Activated CD4-positive, CD25-positive, alpha-beta regulatory T cell treated with anti-CD3 and anti-CD28 coated beads, Interleukin-2, amount 50 U/mL, for 16 hours (primary cell): ENCODE measurements at places on chromosomes 4 and X.

DNA sequence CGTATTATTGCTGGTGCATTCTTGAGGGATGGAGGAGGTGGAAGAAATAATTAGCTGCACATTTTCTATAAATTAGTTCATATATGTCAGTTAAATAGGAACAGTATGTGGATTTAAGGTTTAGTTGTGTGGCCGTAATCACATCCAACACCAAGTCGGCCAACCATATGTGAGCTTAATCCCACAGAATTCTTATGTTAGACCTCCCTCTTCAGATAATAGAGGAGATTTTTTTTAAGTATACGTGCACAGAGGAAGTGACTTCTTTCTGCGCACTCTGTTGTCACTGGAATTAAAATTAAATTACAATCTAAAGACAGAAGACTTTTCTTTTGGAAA is 2.1 kb downstream of the SEPTIN11 start:
- no peak for DNase-seq

- DNase-seq: no peak
These were observed 44.2 kb downstream of the ZNF185 start for GRCh38 chrX:152942077-152942442.

DNA sequence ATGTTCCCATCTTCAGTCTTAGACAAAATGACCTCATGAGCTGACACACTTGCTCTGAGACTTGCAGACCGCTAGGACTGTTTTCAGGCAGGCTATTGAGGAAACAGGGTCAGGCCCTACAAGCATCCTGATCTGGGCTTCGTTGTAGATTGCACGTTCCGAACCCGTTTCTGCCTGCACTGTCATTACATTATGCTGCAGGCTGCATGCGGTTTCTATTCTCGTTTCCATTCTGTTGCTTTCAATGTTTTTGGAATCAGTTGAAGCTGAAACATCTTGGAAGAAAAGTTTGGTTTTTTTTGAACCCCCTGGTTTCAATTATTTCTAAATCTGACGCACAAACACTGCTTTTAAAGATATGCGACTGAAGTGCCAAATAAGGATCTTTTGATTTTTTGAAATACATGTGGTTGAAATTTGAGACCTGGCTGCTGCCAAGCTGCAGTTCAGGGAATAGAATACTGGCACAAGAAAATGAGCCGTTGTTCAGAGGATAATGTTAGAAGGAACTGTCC is 716.1 kb upstream of the INTU start:
- no peak for DNase-seq

DNA sequence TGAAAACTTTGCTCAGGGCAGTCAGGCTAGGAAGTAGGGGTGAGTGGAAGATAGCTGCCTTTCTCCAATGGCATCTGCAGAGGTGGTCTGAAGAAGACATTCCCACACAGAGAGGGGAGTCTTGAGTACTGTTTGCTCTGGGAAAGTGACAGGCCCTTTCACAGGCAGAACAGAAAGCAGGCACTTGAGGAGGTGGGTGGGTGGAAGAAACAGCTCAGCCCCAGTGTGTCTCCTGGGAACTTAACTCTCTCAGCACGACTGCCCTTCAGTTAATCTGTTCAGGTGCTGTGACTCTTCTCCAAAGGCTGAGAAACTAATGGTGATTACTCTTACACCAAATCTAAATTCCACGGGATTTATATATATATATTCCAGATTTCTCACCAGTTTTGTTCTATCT is 28.3 kb downstream of the ENOPH1 start:
- DNase-seq: no peak

- no peak for DNase-seq
These were observed 74.3 kb downstream of the RBM47 start for GRCh38 chr4:40555176-40555900.

DNA sequence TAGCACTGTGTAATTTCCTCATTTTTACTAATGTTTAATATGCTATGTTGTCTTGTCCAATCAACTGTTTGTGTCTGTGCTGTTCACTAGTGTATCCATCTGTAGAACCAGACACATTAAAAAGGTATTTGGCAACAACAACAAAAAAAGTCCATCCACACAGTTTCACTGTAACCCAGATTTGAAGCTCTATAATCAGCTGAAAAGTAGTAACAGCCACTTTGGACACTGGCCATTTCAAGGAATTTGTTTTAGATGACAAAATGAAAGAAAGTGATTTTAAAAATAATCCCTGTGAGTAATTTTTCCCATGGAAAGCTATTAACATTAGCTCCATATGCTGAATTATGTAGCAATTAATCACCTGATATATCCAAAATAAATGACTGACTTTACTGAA is 2.2 kb upstream of the FBXL5 start:
- no peak for DNase-seq

- DNase-seq: no peak
These were observed 417.4 kb downstream of the PACRGL start for GRCh38 chr4:21117541-21118180.

- DNase-seq: no peak
These were observed 15.7 kb downstream of the PGAM4 start for GRCh38 chrX:77953708-77954107.

DNA sequence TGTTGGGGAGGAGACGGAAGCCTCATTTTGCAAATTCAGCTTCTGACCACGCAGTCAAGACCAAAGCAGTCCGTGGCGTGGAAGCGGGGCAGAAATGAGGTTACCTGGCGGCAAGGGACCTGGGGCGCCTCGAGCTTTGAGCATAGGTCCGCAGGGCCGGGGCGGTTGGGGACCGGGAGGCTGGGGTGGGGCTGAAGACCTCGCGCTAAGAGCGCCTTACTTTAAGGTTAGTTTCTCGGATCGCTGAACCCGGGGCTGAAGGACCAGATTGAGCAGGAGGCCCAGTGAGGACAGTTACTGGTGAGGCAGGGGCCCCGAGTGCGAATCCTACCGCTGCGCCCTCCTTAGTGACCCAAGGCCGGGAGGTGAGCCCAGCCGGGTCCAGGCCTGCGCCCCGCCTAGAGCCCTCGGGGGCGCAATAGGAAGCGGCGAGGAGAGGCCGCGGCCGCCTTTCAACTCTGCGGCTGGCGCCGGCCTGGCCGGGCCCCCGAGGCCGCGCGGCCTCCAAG is 7.5 kb downstream of the MSX1 start:
- DNase-seq: no peak

GRCh38 chr4:101328063-101328602 is 19.2 kb downstream of the PPP3CA start:
- DNase-seq: no peak

DNA sequence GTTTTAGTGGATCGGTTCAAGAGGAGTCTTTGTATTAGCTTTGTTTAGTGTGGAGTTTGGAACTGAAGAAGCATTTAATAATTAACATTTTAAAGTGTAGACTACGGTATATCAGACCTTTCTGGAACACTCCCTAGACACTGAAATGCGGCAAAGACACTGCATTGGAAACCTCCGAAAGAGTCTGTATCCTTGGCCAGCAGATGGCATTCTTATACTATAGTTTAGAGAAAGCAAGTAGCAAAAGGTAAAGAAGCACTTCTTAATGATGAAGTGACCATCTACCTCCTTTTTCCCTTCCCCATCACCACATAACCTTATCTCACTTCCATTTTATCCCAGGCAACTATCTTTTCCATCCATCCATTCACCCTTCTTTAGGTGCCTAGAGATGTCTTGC is 7.6 kb downstream of the FABP2 start:
- DNase-seq: no peak

DNA sequence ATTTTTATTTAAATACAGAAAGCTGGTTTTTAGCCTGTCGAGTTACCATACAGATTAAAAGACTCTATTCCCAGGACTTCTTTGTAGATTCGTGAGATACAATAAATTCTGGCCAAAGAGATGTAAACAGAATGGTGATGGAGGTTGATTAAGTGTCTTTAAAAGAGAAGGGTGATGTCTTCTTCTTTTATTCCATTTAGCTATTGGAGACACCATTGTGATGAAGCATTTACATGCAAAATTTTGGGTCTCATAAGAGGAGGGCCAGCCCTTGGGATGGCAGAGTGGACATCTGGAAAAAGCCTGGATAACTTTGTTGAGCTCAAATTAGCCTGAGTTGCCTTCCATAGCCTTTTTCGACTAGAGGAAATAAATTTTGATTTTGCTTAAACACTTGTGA is 21.6 kb upstream of the PCDH10 start:
- no peak for DNase-seq

GRCh38 chr4:26907731-26908599 is 47.3 kb downstream of the STIM2 start:
- no peak for DNase-seq

DNA sequence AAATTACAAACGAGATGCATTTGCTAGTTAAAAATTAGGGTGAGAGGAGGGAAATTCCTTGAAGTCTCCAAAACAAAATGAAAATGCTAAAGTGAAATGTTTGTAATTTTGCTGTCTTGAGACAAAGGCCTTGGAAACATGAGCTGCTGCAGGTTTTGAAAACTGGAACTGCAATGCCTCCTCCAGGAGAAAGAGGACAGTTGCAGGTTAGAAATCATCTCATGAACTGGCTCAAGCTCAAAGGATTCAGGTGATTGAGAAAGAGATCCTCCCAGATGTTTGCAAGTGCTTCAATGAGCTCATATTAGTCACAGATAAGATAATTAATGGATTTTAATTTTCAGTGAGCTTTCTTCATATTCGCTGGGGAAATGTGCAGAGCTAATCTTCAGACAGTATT is 32.4 kb downstream of the SMPX start:
- no peak for DNase-seq

GRCh38 chr4:156971676-156972378 is at the start of gene PDGFC:
Gene PDGFC (minus strand): TSS chr4:156971799. CDS start chr4:156970903, 896 bp downstream.
- DNase-seq: no peak

DNA sequence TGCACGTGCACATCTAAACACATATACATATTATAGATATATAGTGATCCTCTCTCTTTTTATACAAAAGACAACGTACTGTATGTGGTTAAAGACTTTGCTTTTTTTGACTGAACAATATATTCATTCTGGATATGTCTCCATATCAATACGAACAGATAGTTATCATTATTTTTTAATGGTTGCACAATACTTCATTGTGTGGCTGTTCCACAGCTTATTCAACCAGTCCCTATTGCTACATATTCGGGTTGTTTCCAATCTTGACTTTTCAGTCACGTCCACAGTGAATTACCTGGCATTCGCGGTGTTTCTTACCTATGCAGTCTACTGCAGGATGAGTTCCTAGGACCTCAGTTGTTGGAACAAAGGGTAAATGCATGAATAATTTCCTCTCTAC is 53.1 kb downstream of the FGFBP1 start:
- no peak for DNase-seq

DNA sequence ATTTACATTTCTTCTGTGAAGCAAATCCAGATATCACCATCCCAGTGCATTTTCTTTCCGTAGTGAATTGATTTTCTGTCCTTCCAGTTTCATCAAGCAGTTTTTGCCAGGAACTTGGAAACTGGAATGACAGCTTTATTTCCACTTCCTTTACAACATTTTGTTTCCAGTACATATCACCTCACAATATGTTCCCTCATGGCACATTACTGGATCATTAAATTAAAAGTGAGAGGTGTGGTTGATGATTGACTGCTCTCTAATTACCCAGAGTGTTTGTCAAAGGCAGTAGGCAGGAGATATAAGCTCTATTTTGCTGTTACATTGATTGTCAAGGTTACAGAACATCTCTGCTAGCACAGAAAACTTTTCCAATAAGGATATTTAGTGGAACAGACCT is 22.3 kb upstream of the ACE2 start:
- no peak for DNase-seq

DNA sequence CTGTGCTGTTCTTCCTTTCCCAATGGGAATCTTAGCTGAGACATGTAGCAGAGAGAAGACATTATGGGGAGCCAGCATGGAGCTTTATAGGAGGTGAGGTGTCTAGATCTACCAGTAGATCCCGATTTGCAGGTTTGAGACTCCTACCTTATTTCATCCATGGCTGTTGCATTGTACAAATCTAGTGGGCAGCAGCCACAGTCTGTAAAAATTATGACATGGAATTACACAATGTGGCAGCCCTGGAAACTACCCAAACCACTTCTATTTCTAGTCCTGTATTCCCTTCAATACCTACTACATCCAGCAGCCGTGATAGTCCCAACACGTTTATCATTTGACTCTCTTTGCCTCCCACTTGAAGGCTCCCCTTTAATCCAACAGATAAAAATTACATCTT is 8.1 kb downstream of the ATP7A start:
- DNase-seq: no peak

GRCh38 chrX:140724736-140725135 is 15.2 kb downstream of the LINC00632 start:
- no peak for DNase-seq

DNA sequence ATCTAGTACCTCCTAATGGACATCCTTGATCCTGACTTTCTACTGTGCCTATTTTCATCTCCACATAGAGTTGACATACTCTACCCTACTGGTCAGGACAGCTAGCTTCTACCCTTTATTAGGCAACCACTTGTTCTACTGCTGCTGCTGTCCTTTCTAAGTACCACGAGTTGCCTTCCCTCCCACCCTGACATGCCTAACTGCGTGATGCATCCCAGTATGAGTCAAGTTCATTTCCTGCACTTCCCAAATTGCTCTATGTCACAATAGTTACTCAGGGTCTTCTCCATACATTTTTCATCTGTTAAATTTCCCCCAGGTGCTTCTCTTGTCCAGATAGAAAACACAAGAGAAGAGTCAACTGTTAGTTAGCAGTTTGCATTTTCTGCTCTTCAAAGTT is 133.4 kb downstream of the TBC1D19 start:
- DNase-seq: no peak

- no peak for DNase-seq
These were observed 1.4 kb downstream of the VEGFD start for GRCh38 chrX:15382813-15383212.

- no peak for DNase-seq
These were observed 211.8 kb downstream of the NPFFR2 start for GRCh38 chr4:72243641-72244040.

DNA sequence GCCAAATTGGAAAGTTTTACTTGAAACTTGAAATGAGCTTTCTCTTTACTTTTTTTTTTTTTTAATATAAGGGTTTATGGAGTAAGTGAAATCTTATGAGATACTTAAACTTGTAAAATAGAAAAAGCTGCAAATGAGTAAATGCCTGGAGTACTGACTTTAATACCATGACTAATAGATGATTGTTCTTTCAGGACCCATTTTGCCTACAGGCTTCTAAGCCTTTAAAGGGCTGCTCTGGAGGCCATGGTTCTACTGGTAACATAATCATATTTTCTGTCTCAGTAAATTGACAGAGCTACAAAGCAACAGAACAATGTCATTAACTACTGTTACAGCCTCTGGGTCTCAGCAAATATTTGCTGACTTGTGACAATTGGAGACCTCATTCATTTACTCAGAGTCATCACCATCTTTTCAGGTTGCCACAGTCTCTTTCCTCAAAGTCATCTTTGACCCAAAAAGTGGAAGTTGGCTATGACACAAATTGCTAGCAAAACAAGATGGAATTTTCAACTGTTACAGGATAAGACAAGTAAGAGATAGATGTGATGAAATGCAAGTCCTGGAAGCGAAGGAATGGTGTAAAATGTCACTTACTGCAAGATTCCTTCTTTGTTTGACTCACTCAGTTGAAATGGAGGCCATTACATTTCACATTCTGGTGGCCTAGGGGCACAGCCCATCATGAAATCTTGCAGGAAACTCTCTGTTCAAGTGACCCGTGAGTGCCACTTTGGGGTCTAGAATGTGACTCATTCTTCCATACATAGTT is 132.7 kb downstream of the BTC start:
- DNase-seq: no peak

- no peak for DNase-seq
These were observed 230.7 kb upstream of the GK2 start for GRCh38 chr4:79638735-79639134.
